Stimulated activated CD8-positive, alpha-beta memory T cell treated with anti-CD3 and anti-CD28 coated beads, Interleukin-4, amount 100 ng/mL, for 1 hour (primary cell): ENCODE measurements at places on chromosomes 7 and 10.

DNA sequence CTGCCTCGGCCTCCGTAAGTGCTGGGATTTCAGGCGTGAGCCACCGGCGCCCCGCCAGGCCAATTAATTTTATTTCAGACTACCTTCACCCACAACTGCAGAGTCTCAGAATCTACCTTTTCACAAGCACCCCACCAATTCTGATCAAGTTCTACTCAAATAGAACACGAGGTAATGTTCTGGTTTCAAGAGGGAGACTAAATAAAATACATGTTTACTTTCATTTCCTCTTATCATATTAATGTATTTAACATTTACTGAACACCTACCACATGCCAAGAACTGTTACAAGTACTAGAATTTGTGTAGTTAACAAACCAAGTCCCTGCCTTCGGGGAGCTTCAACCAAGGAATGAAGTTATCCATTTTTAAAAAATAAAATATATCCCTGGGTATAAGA lies 25.5 kb upstream of the RGS10 start:
- no peak for DNase-seq

- DNase-seq = no peak
Measured at GRCh38 chr7:102849079-102849478, 63.7 kb upstream of the LRRC17 start.

DNA sequence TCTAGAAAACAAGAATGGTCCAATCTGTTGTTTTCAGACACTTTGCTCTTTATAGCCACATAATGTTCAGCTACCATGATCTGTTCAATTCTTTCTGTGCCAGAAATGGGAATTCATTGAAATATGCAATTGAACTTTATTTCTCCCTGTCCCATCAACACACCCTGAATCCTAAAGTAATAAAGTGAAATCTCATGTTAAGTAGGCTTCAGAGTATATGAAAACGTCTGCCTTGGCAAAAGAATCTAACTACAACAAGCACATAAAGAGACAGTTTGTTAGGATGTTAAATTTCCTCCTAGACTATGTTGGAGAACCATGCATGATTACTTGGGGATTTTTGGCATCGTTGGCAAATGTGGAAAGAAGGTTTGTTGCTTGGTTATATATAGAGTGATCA lies 722.7 kb downstream of the XPNPEP1 start:
- no peak for DNase-seq

DNA sequence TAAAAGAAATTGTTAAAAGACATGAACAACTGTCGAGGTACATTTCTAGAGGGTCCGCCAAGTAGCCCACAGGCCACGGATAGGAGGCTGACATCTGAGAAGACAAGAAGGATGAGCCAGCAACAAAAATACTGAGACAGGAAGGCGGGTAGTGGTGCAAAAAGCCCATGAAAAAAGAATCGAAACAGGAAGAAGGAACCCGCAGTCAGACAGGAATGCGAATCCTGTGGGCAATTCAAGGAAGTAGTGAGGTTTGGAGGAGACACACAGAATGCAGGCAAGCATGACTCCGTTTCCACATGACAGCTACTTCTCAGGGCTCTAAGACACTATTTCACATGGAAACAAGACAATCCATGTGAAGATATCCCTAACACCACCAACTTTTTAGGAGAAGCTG lies 125.2 kb downstream of the DOCK4 start:
- no peak for DNase-seq

DNA sequence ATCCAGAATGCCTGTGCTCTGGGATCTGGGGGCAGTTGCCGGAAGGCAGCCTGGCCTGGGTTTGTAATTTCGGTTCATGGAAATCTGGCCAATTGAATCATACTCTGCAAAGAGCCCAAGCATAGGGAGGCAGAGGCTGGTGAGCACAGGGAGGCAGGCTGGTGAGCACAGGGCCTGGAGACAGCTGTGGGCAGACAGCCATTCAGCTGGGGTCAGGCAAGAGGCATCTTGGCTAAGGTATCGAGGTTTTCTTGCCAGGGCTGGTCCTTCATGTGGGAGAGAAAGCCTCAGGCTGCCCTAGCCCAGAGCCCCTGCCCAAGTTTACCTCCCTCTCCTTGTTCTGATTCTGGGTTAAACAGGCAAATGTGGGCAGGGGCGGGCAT lies 63.7 kb upstream of the BAIAP2L1 start:
- no peak for DNase-seq

- no peak for DNase-seq
Measured at GRCh38 chr7:30928254-30928872, 16.7 kb downstream of the AQP1 start.

- no peak for DNase-seq
Measured at GRCh38 chr7:41729059-41729458, 26.2 kb upstream of the INHBA start.

DNA sequence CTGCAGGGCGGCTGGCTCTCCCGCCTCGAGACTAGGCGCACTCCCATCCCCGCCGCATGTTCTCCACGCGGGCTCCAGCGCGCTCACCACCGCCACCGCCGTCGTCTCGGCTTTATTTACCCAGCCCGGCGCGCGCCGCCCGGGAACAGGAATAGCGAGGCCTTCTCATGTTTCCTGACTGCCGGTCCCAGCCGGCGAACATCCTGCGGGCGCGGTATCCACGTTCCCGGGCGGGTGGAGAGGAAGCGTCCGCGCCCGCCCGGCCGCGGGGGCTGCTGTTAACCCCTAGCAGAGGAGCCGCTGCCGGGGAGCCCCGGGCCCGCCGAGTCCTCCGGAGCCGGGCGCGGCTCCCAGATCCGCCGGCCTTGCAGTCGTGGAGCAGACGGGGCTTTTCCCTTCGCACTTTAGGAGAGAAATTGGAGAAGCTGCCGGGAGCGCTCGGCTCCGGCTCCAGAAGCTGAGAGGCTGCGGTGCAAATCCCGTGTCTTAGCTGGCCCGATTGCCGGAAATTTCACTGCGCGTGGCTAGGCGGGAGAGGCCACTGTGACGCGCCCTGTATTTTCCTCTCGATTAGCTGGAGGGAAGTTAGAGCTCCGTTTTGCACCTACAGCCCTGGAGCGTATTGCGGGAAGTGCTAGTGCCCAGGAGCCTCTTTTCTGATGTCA lies at the start of gene MKX:
Gene MKX, minus strand, starts transcription at position 88 of the 665 bp plus-strand sequence. CDS start 2,404 bp downstream, outside the sequence.
- no peak for DNase-seq

DNA sequence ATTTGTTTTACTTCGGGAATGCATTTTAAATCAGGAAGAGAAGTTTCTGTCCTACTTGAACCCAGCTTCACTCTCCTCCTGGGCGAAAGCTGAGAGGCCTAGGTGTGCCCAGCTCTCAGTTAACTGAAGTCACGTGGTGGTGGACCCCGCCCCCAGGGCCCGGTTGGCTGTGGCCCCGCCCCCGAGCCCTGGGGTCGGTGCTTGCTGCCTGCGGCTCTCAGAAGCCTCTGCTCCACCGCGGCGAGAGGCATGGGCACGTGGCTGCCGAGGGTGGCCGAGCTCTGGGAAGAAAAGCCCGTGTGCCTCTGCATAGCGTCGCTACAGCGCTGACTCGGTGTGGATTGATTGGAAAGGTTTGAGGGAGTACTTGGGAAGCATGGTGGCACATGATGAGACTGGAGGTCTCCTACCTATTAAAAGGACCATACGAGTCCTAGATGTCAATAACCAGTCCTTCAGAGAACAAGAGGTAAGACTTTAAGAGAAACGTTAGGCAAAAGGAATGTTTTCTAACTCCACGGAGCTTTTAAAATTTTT lies 34.1 kb downstream of the NET1 start:
- peak; percentile 16 for DNase-seq

DNA sequence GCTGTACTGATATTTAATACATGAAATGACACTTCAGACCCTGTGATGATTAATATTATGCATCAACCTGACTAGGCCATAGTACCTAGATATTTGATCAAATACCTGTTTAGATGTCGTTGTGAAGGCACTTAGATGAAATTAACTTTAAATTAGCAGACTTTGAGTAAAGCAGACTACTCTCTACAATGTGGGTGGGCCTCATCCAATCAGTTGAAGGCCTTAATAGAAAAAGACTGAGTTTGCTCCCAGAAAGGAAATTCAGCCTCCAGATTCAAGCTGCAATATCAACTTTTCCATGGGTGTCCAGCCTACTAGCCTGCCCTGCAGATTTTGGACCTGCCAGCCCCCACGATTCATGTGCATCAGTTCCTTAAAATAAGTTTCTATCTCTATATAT lies 68.6 kb upstream of the TMEM168 start:
- DNase-seq = no peak

GRCh38 chr7:101287032-101287431 lies 34.6 kb downstream of the IFT22 start:
- no peak for DNase-seq

- DNase-seq = no peak
Measured at GRCh38 chr7:93165447-93165846, 17.3 kb upstream of the SAMD9L start.

DNA sequence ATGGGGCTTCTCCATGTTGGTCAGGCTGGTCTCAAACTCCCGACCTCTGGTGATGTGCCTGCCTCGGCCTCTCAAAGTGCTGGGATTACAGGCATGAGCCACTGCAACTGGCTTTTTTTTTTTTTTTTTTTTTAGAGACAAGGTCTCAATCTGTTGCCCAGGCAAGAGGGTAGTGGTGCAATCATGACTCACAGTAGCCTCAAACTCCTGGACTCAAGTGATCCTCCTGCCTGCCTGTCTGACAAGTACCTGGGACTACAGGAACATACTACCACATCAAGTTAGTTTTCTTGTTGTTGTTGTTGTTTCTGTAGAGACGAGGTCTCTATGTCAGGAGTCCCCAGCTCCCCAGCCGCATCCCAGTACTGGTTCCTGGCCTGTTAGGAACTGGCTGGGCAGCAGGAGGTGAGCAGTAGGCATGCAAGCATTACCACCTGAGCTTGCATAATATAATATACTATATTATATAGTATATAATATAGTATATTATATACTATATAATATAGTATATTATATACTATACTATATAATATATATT lies 55.7 kb downstream of the TPK1 start:
- DNase-seq = no peak
